ENCODE measurements at places on chromosomes 11 and 22.
A peak's percentile ranks its signal among the peaks of the same experiment; 100 is the strongest.

GRCh38 chr11:130043575-130043974, 26.1 kb upstream of the APLP2 start:
- DNase-seq = no peak

DNA sequence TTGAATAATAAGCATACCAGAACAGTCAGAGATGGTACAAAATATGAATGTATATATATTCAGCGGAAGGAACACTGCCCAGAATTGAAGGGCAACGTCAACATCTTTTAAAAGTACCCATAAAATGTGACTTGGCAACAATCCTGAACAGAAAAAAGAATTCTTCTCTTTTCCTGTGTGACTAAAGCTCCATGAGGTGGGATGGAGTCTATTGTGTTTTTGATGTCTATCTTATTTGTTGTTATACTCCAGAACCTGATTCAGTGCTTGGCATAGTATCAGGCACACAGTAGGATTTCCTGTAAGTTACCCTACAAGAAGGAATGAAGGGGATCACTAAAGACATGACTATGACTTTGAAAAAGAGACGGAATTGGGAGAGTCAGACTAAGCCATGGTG, 10.3 kb downstream of the LDLRAD3 start:
- no peak for DNase-seq

GRCh38 chr22:17865183-17866055, 91.2 kb upstream of the BID start:
- no peak for DNase-seq

DNA sequence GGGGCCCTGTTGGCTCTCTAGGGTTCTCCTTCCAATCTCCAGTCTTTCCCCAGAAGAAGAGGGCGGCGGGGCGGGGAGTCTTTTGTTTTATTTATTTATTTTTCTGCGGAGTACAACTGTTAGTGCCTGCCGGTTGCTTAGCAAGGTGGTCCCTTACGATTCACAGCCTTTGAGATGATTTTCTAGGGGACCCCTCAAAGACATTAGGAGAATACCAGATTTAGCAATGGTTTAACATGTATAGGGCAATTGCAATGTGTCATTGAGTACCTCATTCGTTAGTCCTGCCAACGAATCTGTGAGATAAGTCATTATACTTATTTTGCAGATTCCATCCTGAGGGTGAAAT, 307 bp upstream of the MRPL16 start:
- DNase-seq = no peak

DNA sequence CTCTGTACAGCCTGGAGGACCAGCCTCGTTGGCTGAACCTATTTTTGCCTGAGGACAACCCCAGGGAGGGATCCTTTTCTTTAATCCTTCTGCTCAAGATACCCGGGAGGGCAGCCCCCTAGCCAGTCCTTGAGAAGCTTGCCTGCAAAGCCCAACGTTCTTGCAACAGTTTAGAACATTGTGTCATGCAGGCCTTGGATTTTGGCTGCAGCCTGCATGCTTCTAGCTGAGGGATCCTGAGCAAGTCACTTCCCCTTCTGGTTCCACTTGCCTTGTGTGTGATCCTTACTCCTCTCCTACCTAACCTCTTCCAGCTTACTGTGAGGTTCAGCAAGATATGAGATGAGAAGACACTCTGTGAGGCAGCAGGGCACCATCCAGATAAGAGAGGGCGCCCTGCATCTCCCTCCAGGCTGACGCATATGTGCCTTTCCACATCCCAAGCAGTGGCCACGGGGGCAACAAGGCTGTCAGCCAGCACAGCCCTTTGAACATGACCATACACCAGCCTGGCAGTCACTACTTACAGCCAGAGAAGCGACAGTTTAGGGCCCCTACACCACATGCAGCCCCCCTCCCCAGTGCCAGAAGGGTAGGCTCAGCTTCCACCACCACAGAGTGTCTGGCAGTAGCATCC, 76.1 kb downstream of the C11orf58 start:
- DNase-seq = no peak

DNA sequence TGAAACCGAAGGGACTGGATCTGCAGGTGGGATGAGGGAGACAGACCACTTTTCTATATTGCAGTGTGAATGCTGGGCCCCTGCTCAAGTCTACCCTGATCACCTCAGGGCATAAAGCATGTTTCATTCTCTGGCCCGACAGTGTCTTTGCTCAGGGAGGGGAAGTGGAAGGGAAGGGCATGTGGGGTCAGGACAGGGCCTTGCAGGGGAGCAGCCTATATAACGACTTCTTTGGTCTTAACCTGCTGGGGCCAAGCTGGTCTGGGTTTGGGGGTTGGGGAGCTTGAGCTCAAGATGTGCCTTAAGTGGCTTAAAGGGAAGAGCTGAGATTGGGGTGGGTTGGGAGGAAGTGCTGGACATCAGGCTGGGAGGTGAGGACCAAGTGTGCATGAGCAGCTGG, 86.4 kb downstream of the GDPD4 start:
- DNase-seq = no peak

DNA sequence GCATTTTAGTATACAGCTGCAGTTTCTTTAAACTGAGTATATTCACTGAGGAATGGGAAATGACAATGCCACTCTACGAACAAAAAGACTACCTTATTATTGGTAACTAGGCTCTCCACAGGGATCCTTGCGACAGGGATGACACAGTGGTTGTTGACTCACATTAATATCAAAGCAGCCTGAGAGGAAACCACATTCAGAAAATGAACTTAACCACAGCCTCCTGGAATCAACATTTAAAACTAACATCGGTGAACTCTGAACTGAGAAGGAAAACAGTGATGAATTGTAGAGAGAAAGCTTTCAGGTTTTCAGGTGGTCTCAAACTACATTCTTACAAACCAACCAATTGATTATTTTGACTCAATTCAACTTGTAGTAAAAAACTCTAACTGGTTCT, 90.3 kb upstream of the MTMR2 start:
- DNase-seq = peak; percentile 70

DNA sequence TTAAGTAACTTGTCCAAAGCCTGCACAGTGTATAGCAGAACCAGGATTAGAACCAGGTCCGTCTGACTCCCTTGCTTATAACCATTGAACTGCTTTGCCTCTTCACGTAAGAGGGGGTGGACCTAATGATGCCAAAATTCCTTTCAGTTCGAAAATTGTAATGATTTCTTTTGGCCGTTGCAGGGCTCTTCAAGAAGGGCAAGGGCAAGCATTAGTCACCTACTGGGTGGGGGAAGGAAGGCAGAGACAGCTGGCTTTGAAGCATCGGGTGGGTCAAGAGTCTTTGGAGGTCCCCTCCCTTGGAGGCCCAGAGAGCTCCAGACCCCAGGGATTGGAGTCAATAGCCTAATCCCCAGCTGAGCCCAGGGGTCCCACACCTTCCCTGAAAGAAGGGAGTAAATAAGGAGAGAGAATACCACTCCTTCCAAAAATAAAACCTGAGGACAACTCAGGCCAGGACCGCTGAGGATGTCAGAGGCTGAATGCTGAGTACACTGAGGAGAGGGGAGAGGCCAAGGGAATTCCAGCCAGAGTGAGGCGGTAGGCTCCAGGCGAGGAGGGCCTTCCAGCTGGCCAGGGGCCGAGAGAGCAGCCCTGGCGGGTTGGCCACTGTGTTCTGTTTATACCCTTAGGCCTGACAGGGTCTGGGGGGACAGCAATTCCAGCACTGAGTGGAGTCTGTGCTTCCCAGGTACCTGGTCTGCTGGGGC, 14.1 kb downstream of the CREB3L1 start:
- peak; percentile 79 for DNase-seq

DNA sequence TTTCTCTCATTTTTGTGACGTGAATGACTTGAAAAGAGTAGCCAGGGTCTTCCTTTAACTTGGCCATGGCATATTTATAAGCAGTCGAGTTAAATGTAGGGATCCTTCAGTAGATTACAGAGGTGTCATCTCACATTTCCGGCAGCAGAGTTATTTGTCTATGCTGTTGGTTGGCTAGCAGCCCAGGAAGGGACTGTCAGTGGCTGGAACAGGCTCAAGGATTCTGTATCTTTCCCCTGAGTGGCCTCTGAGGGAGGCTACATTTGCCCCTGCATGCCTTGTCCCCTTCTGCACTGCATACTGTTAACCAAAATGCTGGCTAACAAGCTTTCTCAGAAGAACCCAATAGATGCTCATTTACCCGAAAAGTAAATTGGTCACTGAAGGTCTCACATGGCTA, 187.6 kb downstream of the PGR start:
- DNase-seq = peak; percentile 15

- DNase-seq = no peak
These were observed 113.4 kb downstream of the TRPC6 start for GRCh38 chr11:101470419-101470818.

GRCh38 chr22:44623771-44624510, 78.1 kb upstream of the PRR5 start:
- peak; percentile 61 for DNase-seq

DNA sequence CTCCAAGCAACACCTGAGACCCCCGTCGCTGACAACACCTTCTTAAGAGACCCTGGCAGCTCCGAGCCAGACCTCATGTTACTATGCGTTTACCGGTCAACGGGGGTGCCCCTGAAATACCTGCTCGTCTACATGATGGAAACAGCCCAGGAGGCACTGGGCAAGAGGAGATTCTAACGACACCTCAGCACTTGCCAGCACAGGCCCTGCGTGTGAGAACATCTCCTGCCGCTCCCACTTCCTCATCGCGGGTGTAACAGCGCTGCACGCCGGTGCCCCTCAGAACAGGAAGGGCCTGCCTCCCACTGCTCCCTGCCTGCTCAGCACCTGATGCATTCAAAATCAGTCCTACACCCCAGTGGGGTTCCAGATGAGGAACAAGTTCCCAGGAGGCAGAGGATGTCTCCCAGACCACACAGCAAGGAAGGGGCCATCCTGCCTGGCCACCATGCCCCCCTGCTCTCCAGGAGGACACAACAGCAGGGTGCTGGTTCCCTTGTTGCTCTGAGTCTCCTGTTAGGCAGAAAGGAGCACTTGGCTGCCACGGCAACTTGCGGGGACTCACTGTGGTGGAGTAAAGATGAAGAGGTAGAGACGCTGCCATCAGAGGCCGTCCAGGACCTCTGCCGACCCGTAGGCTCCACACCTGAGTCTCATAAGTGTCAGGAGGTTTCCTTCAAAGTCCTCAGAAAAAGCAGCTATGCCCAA, 2.1 kb downstream of the TOLLIP start:
- DNase-seq = no peak

- peak; percentile 96 for DNase-seq
These were observed 999 bp downstream of the TSKU start for GRCh38 chr11:76783896-76784813.

DNA sequence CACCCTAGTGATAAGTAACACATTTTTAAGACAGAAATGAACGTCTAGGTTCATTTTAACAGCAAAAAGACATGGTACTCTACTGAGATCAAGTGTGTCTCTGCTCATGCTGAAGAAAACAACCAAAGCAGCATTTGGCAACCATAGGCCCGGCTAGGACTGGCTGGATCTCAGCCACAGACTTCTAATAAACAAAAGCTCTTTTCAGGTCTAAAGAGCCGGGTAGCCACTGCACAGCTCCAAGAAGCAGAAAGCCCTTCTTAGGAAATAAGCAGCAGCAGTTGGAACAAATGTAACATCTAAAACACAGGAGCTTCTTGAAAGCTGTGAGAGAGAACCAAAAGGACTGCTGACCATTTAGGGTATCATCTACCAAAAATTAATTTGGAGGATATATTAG, 37.6 kb downstream of the PITPNB start:
- peak; percentile 85 for DNase-seq

- no peak for DNase-seq
These were observed 44.6 kb downstream of the C11orf91 start for GRCh38 chr11:33655842-33656600.
